Vagina (tissue), 2 donors: ENCODE measurements at places on chromosomes 11 and 22. TPM values are rescaled to one million over a fixed set of nuclear protein-coding genes. Genes with fewer than 3 reads are reported as not detected.

The OR10D3 gene
- total RNA-seq = not detected

The P4HA3 gene
- total RNA-seq = 1.7 TPM

The ISX gene
- not detected for total RNA-seq

The PAMR1 gene
- 46.7 TPM for total RNA-seq

The PRG3 gene
- not detected for total RNA-seq

The MIOX gene
- not detected for total RNA-seq

The DDTL gene
- not detected for total RNA-seq

The OR56A3 gene
- not detected for total RNA-seq

The B4GALNT4 gene
- 15.5 TPM for total RNA-seq

The NPAS4 gene
- not detected for total RNA-seq

DNA sequence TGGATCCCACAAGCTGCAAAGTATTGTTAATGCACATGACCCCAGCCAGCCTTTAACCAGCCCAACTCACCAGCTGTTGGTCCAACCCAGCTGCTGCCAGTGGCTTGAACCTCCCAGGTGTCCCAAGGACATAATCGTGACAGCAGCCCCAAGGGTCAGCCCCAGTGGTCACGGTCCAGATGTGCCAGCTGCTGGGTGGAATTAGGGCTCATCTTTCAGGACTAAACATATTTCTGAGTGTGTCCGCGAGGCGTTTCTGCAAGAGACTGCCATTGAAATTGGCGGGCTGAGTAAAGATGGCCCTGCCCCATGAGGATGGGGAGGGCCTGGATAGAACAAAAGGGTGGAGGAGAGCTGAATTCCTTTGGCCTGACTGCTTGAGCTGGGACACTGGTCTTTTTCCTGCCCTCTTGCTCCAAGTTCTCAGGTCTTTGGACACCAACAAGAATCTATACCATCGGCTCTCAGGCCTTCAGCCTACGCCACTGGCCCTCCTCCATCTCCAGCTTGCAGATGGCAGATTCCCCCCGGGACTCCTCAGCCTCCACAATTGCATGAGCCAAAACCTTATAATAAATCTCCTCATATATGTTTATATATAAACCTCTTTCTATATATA lies 240.2 kb downstream of the MN1 start:
- no peak overlapping the region for H3K4me3 ChIP-seq
- no peaks in the 10 kb centered on the region for H3K27me3 ChIP-seq
- DNase-seq = no peak
- no peaks in the 10 kb centered on the region for H3K36me3 ChIP-seq
- no peaks in the 10 kb centered on the region for H3K4me1 ChIP-seq

DNA sequence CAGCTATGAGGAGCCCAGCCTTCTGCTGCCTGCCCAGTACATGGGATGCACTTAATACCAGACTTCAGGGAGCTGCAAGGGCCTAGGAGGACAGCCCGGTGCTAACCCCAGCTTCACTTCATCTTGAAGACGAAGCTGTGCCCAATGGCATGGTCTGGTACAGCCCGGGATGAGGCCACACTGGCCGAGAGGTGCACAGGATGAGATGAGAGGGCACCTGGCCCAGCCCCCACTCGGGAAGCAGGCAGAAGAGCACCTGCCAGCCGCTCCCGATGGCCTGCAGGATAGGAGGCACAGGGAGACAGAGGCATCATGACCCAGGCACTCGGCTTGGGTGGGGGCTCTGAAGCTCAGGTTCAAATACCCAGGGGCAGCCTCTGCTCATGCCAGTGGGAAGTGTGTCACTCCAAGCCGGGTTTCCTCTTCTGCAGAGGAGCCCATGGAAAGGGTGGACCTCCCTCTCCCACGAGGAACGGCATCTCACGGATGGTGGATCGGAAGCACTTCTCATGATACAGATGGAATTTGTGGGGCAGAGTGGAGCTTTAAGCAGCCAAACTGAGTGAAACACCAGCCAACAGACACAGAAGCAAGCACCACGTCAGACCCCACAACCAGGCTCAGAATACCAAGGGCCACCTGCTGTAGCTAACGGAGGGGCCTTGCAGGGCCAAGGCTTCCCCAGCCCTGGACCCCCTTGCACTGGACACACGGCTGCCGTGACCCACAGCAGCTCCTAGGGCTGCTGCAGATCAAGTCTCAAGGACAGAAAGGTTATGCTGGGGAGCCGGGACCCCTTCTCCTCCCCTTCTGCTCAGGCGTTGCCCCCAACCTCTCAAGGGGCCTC lies 875.2 kb downstream of the BRD1 start:
- no peaks in the 10 kb centered on the region for H3K4me1 ChIP-seq
- DNase-seq = peak; percentile 89
- H3K36me3 ChIP-seq = no peaks in the 10 kb centered on the region
- no peak overlapping the region for H3K4me3 ChIP-seq
- no peak overlapping the region for H3K27ac ChIP-seq

DNA sequence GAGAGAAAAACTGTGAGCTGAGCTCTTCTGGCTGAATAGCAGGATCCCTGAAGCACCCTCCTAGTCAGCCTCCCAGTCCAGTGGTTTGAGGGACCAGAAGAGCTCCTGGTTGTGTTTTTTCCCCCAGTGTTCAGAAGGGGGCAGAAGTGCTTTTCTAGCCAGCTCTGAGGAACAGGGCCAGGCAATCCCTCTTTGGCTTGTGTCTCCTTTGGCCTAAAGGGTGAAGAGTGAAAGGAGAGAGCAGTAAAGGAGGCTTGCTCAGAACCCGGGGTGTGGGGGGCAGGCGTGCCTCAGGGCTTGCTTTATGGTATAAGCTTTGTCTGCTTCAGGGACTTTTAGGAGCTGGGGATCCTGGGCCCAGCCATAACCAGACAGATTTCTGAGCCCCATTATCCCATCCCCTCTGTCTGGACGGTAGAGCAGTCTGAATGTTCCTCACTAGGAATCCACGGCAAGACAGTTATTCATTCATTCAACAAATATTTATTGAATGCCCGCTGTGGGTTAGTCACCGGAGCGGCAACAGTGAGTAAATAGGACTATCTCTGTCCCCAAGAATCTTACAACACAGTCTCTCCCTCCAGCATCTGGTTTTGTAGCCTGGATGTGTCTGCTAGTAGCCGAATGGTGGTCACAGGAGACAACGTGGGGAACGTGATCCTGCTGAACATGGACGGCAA lies 14.5 kb downstream of the ACP2 start:
- no peaks in the 10 kb centered on the region for H3K27me3 ChIP-seq
- no peak overlapping the region for H3K4me3 ChIP-seq
- no peak overlapping the region for H3K27ac ChIP-seq
- no peaks in the 10 kb centered on the region for H3K4me1 ChIP-seq
- no peak for DNase-seq
- no peaks in the 10 kb centered on the region for H3K36me3 ChIP-seq

GRCh38 chr11:62144641-62145255 lies 20.9 kb downstream of the INCENP start:
- H3K27ac ChIP-seq = no peak overlapping the region
- DNase-seq = peak; percentile 77
- no peaks in the 10 kb centered on the region for H3K27me3 ChIP-seq
- peaks cover 67% of the 10 kb centered on the region for H3K36me3 ChIP-seq
- H3K4me1 ChIP-seq = no peaks in the 10 kb centered on the region
- H3K4me3 ChIP-seq = no peak overlapping the region

- DNase-seq = no peak
- H3K27ac ChIP-seq = no peak overlapping the region
- H3K27me3 ChIP-seq = no peaks in the 10 kb centered on the region
- H3K36me3 ChIP-seq = no peaks in the 10 kb centered on the region
These were observed 14.8 kb downstream of the PKNOX2 start for GRCh38 chr11:125179346-125179745.

DNA sequence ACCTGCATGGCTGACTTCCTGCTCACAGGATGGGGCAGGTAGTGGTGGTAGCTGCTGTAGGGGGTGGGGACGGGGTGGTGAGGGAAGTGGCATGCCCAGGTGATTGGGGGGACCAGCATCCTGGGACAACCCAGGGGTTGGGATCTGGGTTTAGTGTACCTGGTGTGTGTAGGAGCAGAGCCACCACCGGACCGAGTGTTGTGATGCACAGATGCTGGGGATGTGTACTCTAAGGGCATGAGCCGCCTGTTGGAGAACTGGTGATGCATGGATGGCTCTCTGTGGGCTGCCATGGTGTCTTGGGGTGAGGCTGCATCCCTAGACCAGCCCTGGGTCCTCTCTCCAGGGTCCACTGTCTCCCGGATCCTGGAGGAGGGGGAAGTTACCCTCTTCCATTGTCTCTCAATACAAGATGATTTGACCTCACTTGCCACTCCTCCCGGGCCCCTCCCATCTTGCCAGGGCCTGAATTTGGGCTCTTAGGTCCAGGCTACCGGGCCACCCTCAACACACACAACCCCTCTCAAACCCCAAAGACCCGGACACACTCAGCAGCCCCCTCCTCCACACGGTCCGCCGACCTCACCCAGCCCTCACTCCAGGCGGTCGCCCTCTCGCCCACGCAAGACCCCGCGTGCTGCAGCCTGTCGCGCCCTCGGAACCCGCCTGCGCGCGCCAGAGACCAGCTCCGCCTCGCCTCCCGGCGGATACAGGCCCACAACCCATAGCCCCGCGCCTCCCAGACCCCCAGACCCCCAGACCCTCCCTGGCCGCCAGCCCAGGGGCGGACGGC lies 619 bp downstream of the LRRC75B start:
- peak overlapping the region; percentile 71 for H3K4me3 ChIP-seq
- H3K4me1 ChIP-seq = peaks cover 10% of the 10 kb centered on the region
- H3K27me3 ChIP-seq = no peaks in the 10 kb centered on the region
- peak overlapping the region; percentile 71 for H3K27ac ChIP-seq
- no peak for DNase-seq
- peaks cover 9% of the 10 kb centered on the region for H3K36me3 ChIP-seq

DNA sequence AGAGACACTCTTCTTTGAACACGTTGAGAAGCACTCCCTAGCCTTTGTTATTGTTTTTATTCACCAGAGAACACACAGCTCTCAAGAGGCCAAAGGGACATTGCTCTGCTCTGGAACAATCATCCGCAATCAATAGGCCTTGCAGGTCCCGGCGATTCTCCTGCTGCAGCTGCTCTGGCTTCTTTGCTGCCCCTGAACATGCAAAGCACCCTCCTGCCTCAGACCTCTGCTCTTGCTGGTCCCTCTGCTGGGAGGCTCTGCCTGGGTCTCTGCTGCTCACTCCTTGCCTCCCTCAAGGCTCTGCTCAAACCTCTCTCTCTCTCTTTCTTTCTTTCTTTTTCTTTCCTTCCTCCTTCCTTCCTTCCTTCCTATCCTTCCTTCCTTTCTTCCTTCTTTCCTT lies 232.7 kb downstream of the DSCAML1 start:
- H3K4me1 ChIP-seq = no peaks in the 10 kb centered on the region
- no peak overlapping the region for H3K27ac ChIP-seq
- H3K4me3 ChIP-seq = no peak overlapping the region
- H3K36me3 ChIP-seq = no peaks in the 10 kb centered on the region
- H3K27me3 ChIP-seq = no peaks in the 10 kb centered on the region

DNA sequence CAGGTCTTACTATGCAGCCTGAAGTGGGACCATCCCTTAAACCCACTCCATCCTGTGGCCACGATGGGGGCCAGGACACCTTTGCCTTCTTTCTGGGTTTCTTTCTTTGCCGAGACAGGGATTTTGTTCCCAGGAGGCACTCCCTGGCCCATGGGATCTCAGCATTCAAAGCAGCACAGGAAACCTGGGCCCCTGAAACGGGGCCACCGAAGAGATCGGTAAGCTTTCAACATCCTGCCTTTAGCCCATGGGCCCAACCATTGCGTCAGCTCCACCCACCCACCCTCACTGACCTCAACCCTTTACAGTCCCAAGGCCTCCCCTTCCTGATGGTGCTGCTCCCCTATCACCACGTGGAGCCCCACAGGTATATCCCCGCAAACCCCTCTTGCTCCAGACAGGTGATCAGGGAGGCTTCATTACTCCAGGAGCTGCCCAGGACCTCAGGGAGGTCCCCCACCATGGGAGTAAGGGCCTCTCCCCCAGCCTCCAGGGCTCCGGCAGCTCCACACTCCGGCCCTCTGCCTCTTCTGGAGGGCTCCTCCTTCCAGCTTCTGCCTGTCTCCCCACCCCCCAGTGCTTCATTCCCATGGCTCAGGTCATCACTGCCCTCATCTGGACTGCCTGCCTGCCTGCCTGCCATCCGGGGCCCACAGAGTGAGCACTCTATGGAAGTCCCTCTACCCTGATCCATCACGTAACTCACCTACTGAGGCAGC lies 42.0 kb upstream of the TUB start:
- H3K27ac ChIP-seq = no peak overlapping the region
- peak; percentile 69 for DNase-seq
- peaks cover 29% of the 10 kb centered on the region for H3K4me1 ChIP-seq
- no peaks in the 10 kb centered on the region for H3K27me3 ChIP-seq

GRCh38 chr11:88352139-88352538 lies 14.6 kb upstream of the CTSC start:
- no peaks in the 10 kb centered on the region for H3K36me3 ChIP-seq
- H3K27me3 ChIP-seq = no peaks in the 10 kb centered on the region
- H3K27ac ChIP-seq = no peak overlapping the region
- no peak for DNase-seq
- peaks cover under 1% of the 10 kb centered on the region for H3K4me1 ChIP-seq

GRCh38 chr11:111308140-111308539 lies 9.8 kb downstream of the POU2AF3 start:
- no peaks in the 10 kb centered on the region for H3K4me1 ChIP-seq
- DNase-seq = no peak
- no peaks in the 10 kb centered on the region for H3K36me3 ChIP-seq

GRCh38 chr11:67355794-67356386 lies 2.5 kb upstream of the POLD4 start:
- DNase-seq = no peak
- H3K4me1 ChIP-seq = peaks cover 73% of the 10 kb centered on the region
- H3K27ac ChIP-seq = peak overlapping the region; percentile 99
- no peaks in the 10 kb centered on the region for H3K36me3 ChIP-seq

DNA sequence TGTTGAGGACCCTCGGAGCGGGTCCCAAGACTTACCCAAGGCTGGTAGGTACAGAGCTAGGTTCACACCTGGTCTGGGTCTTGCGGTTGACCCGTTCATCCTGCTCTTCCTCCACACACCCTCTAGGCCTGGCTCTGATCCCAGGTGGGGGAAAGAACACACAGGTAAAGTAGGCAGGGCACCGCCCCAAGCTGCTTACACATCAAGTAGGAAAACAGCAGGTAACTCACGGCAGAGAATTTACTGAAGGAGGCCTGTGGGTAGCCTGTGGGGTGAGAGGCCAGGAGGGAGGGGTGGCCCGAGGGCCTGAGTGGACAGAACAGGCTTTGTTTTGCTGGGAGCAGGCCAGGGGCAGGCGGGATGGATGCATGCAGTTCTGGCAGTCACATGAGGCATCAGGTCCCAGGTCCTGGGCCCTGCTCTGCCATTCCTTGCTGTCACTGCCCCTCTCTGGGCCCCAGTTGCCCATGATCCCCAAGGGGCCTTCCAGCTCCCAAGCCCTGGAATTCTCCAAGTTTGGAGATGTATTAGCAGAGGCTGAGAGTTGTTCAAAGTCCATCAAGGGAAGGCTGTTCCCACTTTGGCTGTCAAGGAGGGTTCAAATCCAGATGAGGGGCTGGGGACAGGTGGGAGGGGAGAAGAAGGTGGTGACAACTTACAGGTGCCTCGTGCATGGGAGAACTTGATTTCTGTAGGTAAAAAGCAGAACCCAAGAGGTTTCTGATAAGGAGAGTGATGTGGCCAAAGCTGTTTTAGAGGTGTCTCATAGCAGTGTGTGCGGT lies 5.7 kb downstream of the TSKU start:
- peak overlapping the region; percentile 94 for H3K4me3 ChIP-seq
- H3K27me3 ChIP-seq = no peaks in the 10 kb centered on the region
- H3K4me1 ChIP-seq = peaks cover 100% of the 10 kb centered on the region
- H3K27ac ChIP-seq = peak overlapping the region; percentile 96
- no peaks in the 10 kb centered on the region for H3K36me3 ChIP-seq
